ENCODE measurements at places on chromosomes 5 and 9.

- no peak for DNase-seq
Observed at GRCh38 chr5:4374866-4375265, 765.3 kb upstream of the ADAMTS16 start.

- no peak for DNase-seq
Observed at GRCh38 chr9:127571971-127572370, 40.1 kb upstream of the STXBP1 start.

DNA sequence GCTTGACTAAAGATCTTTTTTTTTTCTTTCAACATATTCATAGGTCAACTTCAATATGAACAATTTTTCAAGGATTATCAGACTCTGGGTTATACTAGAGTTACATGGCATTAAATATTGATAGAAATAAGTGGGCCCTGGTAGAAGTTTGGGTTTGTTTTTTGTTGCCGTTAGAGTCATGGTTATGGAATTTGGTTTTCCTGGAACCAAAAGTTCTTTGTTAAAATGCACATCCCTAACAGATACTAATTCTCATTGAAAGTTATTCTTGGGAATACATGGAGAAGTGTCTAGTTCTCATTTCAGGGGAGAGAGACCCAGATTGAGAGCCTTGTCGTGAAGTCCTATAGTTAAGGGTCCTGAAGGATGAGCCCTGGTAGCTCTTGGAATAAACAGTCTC lies 124.9 kb downstream of the FGF1 start:
- no peak for DNase-seq

DNA sequence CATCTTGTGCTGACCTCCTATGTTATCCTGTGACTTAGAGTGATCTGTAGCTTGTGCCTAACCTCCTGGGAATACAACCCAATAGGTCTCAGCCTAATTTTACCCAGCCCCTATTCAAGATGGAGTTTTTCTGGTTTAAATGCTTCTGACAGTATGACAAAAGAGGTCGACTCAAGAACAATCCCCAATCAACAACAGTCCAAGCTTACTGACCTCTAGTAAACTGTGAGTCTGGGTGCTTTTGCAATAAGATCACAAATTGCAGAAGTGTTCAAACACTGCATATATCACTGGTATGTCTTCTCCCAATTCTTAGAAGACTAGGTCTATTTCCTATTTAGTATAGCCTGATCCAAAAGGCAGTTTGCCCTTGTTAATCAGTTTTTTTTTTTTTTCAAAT lies 323.5 kb upstream of the PTGER4 start:
- no peak for DNase-seq

DNA sequence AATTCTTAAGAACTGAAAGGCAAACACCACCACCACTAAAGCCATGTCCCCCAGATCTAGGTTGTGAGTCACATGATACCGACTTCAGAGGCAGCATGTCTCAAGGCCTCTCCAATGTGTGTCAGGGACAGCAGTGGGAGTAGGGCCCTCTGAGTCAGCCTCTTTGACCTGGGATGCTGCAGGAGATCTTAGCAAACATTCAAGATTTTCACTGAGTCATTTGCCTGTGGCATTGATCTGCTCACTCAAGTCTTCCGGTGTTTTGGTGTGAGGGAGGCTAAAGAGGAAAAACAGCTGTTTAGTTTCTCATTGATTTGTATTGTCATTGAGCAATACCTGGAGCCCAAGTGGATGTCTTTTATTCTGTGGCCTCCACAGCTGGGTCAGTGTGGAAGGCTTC lies 36.1 kb downstream of the TMC1 start:
- DNase-seq, result no peak

DNA sequence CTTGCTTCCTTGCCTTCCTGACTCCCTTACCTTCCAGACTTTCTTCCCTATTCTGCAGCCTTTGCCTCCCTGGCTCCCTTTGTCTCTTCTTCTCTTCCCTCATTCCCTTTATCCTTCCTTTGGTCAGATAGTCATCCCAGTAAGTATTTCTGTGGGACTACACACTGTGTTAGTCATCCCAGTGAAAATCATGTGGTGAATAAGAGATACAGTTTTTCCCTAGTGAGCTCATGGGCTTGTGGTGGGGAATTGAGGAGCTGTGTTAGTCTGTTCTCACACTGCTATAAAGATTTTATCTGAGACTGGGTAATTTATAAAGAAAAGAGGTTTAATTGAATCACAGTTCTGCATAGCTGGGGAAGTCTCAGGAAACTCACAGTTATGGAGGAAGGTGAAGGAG lies 109.8 kb upstream of the EDIL3 start:
- DNase-seq, result no peak

DNA sequence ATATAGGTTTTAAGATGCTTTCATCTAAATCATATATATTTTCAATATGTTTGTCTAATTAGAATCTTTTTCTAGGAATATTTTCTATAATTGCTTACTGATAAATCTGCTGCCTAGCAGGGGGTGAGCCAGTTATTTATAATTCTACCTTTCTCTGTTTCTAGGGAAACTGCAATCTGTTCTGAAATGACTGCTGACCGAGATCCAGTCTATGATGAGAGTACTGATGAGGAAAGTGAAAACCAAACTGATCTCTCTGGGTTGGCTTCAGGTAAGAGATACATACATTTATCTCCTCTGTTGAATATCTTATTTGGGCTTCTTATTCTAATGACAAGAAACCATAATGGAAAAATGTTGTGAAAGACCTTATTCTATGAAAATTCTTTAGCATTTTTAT lies 127.3 kb downstream of the XRCC4 start:
- no peak for DNase-seq

DNA sequence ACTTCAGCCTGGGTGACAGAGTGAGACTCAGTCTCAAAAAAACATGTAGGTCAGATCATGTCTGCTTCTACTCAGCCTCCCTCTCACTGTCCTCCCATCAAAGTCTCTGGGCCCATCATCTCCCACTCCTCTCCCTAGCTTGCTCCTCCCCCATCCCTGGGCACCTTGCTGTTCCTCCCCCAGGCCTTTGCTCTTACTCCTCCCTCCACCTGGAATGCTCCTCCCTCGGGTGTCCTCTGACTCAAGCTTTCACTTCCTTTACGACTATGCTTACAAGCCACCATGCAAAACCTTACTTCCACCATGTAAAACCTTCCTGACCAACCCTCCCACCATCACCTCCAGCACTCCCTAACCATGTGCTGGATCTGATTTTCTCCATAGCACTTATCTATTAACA lies 51.5 kb downstream of the MTMR12 start:
- no peak for DNase-seq

GRCh38 chr5:100584069-100584468 lies 48.9 kb downstream of the FAM174A start:
- DNase-seq, result no peak

GRCh38 chr5:134503088-134503936 lies 22.2 kb upstream of the JADE2 start:
- DNase-seq, result peak; percentile 24

GRCh38 chr5:109669991-109670706 lies 19.6 kb upstream of the MAN2A1 start:
- no peak for DNase-seq

DNA sequence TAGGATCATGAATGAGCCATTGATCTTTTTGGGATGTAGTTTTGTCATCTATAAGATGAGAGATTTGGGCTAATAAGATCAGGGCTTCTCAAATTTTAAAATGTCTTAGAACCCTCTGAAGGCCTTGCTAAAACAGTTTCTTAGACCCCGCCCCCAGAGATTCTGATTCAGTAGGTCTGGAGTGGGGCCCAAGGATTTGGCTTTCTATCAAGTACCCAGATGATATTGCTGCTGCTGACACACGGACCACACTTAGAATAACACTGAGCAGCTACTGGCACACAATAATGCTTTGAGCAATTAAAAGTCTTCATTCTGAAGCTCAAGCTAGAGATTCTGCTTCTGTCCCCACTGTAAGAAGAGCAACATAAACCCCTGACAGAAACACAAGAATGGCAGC lies 216.7 kb downstream of the SMARCA2 start:
- no peak for DNase-seq

DNA sequence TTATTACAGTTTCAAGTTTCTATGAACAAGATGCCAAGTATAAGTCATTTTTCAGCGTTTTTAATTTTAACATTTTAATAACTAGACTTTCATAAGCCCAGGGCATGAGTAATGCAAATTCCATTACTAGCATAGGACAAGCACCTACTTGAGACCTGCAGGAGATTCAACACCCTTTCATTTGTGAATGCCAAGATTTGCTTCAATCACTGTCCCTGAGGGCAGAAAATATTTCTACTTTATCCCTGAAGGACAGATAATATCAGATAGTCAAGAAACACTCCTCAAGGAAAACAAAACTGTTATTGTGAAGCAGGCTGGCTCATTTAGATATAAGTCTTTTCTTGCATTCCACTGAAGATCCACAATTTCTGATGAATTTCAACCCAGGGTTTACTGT lies 27.7 kb upstream of the ZNF622 start:
- DNase-seq, result no peak

- DNase-seq, result no peak
Observed at GRCh38 chr5:59140133-59140532, 557.3 kb downstream of the RAB3C start.

Measured in NCI-H510A treated with DMSO at 0.1 percent for 48 hours (cell line).